ENCODE measurements at places on chromosomes 11 and 22.

- no peak for DNase-seq
Observed at GRCh38 chr11:34650528-34650927, 29.6 kb downstream of the EHF start.

- no peak for DNase-seq
Observed at GRCh38 chr22:44890416-44891292, 119.2 kb downstream of the PHF21B start.

- peak; percentile 91 for DNase-seq
Observed at GRCh38 chr11:20035701-20036601, 124.3 kb downstream of the DBX1 start.

GRCh38 chr11:75320046-75320618 is 31.3 kb downstream of the ARRB1 start:
- no peak for DNase-seq

DNA sequence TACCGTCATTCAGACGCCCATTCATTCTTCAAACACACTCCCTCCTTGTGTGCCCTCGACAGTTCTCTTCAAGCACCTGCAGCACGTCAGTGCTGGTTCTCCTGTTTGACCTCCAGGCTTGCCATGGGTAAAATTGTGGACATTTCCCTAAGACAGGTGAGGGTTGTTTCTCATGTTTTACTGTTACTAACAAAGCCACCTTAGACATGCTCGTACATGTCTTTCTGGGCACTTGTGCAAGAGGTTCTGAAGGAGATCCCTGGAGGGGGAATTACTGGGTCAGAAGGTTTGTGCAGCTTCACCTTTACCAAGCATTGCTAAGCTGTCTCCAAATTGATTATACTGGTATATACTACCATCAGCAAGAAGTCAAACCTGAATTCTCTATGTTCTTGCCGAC is 189.7 kb upstream of the TMEM45B start:
- no peak for DNase-seq

DNA sequence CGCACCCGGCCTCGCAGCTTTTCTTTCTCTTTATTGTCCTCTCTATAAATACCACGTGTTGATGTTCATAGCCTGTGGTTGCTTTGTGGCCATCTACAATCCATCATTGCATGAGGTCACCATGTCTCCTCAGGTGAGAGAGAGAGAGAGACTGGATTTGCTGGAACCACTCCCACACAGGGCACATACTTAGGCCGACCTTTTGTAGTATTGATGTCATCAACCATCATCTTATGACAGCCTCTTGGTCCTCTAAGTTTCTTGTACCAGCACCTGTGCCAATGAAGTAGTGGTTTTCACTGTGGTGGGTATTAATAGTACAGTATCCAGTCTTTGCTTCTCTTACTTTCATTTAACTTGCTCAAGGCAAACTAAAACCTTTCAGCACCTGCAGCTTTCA is 22.8 kb upstream of the P2RY6 start:
- peak; percentile 92 for DNase-seq

DNA sequence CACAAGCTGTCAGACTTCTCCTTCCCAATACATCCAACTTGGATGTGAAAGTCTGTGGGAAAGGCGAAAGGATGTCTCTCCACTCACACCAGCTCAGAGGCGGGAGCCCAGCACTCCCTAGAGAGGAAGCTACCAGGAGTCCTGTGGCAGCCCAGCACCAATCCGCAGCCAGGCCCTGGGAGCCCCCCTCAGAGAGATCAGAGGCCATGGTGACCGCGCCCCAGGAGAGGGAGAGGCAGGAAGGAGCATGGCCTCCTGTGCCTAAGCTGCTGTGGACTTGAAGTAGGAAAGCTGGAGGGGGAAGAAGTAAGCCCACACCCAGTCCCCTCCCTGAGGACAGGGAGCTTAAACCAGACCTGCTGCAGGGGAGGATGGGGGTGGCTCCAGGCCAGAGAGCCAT is 24.4 kb upstream of the IGSF9B start:
- no peak for DNase-seq

DNA sequence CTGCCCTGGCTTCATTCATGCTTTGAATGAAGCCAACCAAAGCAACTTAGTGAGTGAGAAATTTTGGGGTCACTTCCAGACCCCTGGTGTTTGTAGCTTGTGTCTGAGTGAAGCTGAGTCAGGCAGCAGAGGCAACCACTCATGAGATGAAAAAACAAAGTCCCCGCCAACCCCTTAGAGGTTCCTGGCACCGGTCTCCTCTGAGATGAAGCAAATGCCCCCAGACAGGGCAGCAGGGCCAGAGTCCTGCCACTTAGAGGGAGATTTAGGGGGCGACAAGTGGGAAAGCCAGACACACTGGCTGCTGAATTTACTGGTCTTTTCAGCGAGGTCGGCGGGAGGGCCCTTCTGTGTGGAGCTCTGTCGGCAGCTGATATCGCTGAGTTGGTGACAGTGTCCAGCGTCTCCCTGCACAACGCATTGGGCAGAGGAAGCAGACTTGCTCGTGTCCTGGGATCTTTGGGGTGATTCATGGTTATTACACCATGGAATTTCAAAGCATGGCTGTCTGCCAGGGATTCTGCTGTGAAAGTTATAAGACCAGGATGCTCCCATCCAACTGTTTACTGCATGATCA is 482.6 kb downstream of the MIAT start:
- peak; percentile 86 for DNase-seq

GRCh38 chr11:12019337-12019736 is 10.9 kb upstream of the DKK3 start:
- DNase-seq: no peak

DNA sequence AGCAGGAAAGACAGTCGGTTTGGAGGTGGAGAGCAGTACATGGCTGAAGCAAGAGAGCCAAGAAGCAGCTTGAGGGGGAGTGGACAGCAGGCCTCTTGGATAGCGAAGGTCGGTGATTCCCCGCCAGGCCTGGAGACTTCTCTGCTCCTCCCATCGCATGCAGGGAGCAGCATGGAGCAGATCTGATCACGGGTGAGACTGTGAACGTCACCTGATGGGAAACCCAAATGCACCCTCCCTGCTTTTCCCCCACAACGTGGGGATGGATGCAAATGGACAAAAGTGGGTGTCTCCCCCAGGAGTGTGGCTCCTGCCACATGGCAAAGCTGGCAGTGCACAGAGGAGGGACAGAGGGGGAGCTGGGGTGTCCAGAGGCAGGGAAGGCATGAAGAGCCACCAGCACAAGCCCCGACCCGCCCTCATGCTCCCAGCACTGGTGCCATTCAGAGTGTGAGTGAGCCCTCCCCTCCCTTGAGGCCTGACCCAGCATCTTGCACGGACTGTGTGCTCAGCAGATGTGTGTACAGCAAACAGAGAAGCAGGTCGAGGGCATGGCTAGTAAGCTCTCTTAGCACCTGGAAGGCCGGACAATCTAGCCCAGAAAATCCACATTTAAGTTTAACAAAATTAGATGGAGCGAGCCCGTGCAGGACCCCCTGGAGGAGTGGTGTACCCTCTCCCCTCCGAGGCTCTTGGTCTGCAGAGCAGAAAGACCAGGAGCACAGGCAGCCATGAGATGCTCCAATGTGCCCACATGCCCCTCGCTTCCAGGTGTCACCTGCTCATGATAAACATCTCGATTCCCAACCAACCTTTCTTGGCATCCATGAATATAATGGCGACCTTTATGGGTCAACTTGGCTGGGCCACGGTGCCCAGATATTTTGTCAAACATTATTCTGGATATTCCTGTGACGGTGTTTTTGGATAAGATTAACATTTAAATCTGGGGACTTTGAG is 661.7 kb downstream of the TBC1D22A start:
- no peak for DNase-seq

DNA sequence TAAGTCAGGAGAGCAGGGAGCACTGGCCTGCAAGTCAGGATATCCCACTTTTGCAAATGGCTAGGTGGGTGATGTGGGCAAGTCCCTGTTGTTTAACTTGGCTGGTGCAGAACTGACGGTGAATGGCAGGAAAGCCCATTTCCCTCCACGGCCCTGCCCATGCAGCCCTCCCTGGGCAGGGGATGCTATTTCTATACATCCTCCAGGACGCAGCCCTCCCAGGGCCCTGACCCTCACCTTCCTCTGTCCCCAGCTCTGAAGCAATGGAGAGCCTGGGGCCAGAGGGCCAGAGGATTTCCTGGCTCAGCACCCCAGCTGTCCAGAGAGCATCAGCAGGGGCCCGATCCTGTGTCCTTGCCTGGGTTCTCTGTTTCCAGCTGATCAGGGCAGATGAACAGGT is 91.3 kb downstream of the TSPAN18 start:
- no peak for DNase-seq

- no peak for DNase-seq
Observed at GRCh38 chr11:1988667-1989317, 8.8 kb downstream of the H19 start.

GRCh38 chr11:44536788-44537516 is 28.5 kb upstream of the CD82 start:
- no peak for DNase-seq

- no peak for DNase-seq
Observed at GRCh38 chr11:8372641-8373381, 109.1 kb upstream of the LMO1 start.

GRCh38 chr11:115030166-115030565 is 351.8 kb downstream of the NXPE2 start:
- DNase-seq: no peak

DNA sequence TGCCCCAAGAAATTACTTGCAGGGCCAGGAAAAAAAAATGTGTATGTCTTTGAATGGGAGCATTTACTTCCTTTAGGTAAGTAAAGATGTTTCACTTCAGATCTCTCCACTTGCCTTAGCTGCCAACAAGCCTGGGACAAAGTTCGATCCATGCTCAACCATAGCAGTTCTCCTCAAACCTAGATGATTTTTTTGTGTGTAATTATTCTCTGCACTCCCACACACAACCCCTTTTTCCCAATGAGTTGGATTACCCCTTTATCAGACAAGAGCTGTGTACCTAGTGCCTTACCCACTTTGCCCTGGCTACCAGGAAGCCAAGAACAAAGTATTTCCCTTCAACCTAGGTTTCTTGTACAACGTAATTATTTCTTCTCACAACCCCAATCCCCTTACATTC is 35.6 kb downstream of the TPBGL start:
- DNase-seq: no peak

GRCh38 chr11:69138265-69138664 is 17.5 kb upstream of the SMIM38 start:
- peak; percentile 74 for DNase-seq

GRCh38 chr22:50728523-50728931 is 9.5 kb upstream of the ACR start:
- no peak for DNase-seq

GRCh38 chr11:64757549-64758329 is 2.0 kb downstream of the PYGM start:
- DNase-seq: no peak

DNA sequence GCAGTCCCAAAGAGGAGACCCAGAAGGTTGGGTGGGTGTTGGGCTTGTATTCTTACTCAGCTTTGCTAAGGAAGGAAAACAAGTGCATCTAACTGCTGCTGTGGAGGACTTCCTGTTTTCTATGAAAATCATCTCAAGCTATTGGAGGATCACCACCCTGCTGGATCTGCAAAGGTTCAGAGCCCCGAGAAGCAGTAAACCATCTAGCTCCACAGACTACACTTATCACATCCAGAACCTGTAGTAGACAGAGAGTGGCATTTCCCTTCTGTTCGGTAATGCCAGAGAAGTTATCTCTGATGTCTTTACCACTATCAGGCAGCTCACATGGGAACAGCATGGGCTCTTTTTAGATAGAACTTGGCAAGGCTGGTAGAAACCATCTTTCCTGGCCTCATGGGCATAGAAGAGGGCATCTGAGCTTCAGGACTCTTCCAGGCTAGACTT is 21.7 kb downstream of the KCNJ1 start:
- DNase-seq: no peak

- DNase-seq: no peak
Observed at GRCh38 chr11:132640952-132641351, 891.3 kb downstream of the OPCML start.

GRCh38 chr11:130511765-130512164 is 63.3 kb downstream of the ADAMTS15 start:
- peak; percentile 52 for DNase-seq

GRCh38 chr11:121048464-121049233 is 24.7 kb downstream of the TBCEL start:
- DNase-seq: peak; percentile 49

- no peak for DNase-seq
Observed at GRCh38 chr11:126959700-126960099, 40.9 kb downstream of the KIRREL3 start.

DNA sequence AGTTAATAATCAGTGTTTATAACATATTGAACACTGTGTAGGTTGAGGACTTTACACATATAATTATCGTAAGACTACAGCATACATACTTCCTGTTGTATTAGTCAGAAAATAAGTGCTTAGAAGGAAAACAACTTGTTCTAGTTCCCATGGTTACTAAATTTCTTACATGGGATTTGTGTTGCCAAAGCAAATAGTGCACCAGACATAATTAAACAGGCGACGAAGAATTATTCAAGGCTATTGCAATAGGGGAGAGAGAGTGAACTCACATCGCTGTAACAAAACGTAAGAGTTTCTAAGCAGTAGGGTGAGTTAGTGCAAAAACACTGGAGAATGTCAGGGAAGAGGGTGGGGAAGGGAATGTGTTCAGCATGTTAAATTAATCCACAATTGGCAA is 347.8 kb downstream of the CNTN5 start:
- DNase-seq: peak; percentile 1

GRCh38 chr11:57476047-57476756 is 15.9 kb downstream of the RTN4RL2 start:
- peak; percentile 37 for DNase-seq

- no peak for DNase-seq
Observed at GRCh38 chr11:79304599-79305212, 136.1 kb downstream of the TENM4 start.

DNA sequence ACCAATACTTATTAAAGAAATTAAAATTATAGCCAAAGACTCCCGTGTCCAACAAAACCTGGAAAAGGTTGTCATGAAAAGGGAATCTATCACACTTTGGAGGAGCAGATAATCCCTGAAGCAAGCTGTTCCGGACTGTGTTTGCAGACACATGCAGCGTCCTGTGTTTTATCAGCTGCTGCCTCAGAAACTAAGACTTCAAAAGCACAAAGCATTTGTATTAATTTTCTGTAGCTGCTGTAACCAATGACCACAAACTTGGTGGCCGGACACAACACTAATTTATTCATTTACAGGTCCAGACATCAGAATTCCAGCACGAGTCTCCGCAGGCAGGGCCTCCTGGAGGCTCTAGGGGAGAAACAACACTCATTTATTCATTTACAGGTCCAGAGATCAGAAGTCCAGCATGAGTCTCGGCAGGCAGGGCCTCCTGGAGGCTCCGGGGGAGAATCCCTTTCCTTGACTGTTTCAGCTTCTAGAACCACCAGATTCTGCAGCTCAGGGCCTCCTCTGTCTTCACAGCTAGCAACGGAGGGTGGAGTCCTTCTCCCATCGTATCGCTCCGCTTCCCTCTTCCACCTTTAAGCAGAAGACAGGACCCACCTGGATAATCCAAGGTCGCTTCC is 465.3 kb downstream of the BRD1 start:
- no peak for DNase-seq

DNA sequence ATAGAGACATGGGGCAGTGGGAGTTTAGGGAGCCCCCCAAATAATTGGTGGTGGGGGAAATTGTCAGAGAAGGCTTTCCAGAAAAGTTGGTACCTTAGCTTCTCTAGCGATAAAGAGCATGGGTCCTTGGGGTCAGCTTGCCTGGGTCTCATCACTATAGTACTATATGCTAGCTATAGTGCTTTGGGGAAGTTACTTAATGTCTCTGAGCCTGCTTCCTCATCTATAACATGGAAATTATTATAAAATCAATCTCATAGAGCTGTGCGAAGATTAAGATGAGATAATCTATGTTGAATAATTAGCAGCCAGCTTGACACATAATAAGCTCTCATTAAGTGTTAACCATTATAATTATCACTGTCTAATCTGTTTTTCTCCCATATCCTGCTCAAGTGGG is 41.2 kb downstream of the STIM1 start:
- no peak for DNase-seq

All from kidney tubule cell (primary cell).